ENCODE measurements at places on chromosomes 1 and 21.

GRCh38 chr1:92583821-92584760, 97.4 kb upstream of the GFI1 start:
- no peak for DNase-seq

GRCh38 chr1:153212201-153212600, 5.2 kb upstream of the PRR9 start:
- DNase-seq: no peak

DNA sequence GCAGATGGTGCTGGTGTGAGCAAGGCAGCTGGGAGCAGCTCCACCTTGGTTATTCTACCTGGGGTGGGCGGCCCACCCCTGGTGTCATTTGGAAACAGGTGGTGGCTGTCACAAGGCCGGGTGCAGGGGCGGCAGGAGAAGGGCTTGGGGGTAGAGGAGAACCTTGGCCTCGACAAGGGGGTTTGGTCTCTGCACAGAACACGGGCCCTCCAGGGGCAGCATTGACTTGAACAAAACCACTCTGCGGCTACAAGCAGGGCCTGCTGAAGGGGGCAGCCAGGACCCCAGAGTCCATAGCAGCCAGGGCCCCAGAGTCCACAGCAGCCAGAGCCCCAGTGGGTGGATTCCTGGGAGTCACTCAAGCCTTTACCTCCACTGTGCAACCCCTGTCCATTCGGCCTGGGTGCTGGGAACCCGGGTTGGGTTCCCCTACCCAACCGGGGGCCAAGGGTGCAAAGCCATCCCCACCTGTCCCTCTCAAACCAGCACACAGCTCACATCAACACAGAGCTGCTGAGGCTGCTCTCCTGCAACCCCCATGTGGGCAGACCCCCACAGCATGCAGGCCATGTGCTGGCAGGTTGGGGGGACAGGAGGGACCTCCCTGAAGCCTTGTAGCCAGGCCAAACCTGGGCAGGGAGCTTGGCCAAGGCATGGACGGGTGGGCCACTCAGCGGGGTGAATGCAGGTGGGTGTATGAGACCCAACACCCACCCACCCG, 7.7 kb downstream of the TRIM11 start:
- DNase-seq: no peak

DNA sequence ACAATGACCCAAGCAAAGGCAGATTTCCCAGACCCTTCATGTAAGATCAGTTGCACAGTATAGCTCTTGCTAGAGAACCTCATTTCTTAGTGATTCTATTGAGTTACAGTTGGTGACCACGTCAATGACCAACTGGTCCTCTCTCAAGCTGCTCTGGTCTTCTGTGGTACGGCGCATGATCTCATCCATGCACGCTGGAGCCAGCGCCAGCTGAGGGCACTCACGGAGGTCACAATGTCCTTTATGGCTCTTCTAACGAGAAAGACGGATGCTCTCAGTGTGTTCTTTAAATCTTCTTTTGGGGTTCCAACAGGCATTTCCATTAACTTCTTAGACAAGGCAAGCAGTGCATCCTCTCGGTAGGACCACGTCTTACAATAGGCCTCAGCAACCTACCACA, 22.3 kb downstream of the CEP104 start:
- DNase-seq: no peak

DNA sequence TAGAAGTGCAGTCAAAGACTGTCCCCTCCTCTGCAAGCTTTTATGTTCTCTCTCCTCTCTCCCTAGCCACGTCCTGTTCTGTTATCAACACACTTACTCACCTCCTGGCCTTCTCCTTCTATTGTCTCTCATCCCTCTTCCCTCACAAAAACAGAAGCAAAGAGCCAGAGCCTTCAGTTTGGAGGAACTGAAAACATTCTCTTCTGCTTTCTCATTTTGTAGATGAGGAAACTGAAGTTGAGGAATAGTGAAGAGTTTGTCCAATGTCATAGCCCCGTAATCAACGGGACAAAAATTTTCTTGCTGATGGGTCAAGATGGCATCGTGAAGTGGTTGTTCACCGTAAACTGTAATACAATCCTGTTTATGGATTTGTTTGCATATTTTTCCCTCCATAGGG, 1.9 kb downstream of the NLRP3 start:
- DNase-seq: no peak

DNA sequence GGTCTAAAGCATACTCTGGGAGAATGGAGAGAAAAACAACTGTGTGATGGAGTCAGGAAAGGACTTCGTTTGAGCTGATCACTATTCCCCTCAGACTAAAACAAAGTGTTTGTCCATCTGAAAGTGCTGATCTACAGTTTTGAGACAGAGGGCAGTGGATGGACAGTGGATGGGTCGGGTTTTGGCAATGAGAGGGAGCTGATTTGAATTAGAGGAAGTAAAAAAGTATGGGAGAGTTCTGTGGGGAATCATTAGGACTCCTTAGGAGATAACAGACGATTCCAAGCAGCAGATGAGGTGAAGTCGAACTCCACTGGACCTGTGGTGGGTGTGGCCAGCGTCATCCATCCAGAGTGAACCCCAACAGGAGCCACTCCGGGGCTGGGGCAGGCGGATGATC, 62.3 kb downstream of the PTGS2 start:
- DNase-seq: no peak

DNA sequence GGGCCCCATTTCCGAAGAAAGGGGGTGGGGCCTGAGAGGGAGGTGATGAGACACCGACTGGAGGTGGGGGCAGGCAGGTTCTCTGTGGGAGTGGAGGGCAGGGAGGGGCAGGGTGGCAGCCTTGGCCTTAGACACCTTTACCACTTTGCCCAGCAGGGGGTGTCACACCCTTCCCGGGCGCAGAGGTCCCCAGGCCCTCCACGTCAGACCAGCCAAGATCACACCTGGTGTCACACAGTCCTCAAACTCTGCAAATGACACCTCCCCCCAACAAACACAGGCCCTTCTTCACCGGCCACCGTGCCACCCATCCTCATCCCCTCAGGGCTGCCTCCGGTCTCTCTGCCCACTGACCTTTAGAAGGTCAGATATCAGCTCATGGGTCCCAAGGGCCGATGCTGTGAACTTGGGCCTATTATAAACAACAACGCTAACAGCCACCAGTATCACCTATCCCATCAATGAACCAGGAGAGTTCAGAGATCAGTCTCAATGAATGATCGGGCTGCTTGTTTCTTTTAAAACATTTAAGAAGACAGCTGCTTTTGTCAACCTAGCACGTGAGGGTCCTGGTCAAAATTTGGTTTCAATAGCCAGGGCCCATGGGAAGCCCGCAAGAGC, 103.9 kb downstream of the CASZ1 start:
- DNase-seq: no peak

DNA sequence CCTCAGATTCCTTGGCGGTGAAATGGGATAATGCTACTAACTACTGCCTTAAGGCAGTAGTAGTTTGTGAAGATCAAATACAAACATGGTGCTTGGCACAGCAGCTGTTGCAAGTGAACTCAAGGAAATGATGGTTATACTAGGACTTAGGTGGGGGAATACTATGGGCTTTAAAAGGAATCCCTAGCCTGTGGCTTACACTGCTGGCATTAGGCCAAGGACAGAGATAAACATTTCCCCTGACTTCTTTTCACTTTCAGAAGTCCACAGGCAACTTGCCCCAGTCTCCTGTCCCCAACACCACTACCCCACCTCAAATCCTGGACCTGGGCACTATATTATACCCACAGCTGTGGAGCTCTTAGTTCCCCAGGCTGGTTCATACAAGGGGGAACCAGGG, 13.1 kb upstream of the VAMP4 start:
- DNase-seq: no peak

DNA sequence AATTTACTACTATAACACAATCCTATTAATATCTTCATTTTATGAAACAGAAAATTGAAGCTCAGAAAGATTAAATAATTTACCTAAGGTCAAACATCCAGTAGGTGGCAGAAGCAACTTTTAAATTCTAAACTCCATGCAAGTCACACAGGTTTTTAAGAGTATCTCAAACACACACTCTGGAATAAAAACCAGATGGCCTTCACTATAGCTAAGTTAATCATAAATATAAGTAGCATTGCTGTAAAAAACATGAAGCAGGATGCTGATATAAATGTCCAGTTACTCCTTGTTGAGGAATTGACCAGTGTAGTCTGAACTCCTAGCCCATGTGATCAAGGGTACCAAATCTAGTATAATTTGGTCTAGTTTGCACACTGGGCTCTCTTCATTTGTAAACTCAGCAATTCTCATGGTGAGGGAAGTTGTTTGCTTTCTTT, 9.4 kb upstream of the FMO3 start:
- no peak for DNase-seq

GRCh38 chr21:42386034-42386591, 9.7 kb downstream of the TMPRSS3 start:
- DNase-seq: no peak

GRCh38 chr1:53107570-53108322, 34.7 kb downstream of the SLC1A7 start:
- DNase-seq: no peak

DNA sequence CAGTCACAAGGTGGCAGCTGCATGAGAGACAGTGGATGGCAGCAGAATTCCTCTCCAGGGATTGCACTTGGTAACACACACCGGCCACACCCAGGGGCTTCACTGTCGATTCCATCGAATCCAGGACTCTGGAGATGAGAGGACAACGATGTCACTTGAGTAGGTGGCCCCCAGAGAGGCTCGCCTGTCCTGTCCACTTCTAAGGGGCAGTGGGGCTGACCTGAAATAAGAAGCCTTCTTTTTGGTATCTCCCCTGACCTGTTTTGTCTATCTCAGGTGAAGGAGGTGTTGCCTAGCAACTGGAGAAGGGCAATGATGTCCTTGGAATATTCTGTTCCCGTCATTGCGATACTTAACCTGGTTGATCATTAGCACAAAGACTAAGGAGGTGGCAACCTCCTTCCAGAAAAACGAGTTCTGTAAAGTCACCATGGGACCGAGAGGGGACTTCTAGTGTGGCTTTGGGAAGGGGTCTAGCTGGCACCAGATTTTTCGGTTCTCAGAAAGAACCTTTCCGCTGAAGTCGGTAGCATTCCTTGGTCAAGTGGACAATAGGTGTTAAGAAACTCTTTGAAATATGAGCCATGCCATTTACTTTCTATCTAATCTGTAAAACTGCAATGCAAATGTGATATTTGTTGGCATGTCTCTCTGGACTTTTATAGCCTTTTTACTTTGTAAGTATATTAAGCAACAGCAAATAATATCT, 85.2 kb upstream of the TMPRSS2 start:
- no peak for DNase-seq

DNA sequence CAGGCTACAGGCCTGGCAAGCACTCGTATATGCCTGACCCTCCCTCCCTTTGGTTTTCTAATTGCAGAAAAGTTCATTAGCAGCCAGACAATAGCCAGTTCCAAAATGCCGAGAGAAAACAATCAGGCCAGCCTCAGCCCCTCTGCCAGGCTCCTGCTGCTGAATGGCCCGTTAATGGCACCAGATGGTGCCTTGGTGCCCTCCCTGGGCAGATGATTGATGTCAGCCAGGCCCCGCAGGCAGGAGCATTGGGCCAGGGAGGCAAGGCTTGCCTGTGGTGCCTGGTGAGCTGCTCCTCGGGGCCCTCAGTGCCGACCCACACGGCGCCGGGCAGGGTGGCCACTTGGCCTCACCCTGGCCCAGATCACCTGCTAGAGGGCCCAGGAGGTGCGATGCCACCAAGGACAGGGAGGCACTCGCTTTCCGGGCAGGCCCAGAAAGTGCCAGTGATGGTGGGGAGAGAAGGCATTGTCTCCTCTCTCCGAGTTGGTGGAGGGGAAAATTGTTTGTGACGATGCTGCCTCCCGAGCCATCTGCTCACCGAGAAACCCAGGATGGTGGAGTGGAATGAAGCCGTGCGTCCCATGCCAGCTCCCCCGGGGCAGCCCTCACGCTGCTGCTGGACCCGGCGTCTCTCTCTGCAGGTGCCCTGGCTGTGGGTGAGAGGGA, 28.1 kb downstream of the QSOX1 start:
- DNase-seq: no peak

GRCh38 chr1:218347336-218347722, 2.2 kb downstream of the TGFB2 start:
- no peak for DNase-seq

Measured in stimulated activated CD8-positive, alpha-beta memory T cell treated with anti-CD3 and anti-CD28 coated beads, Interleukin-4, amount 100 ng/mL, for 1 hour (primary cell).